ENCODE measurements at places on chromosomes 13 and 19.

- DNase-seq, result peak; percentile 89
These were observed 10.0 kb downstream of the ARHGAP45 start for GRCh38 chr19:1076951-1077350.

GRCh38 chr19:42475366-42475765 lies 32.6 kb upstream of the CXCL17 start:
- no peak for DNase-seq

DNA sequence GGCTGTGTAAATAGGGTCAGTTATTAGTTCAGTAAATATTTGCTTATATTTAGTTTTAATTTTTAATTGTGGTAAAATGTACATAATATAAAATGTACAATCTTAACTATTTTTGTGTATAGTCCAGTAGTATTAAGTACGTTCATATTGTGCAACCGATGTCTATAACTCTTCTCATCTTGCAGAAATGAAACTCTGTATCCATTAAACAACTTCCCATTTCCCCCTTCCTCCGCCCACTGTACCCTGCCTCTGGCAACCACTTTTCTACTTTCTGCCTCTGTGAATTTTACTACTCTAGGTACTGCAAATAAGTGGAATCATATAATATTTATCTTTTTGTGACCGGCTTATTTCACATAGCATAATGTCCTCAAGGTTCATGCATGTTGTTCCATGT lies 24.4 kb downstream of the UBAC2 start:
- DNase-seq, result no peak

DNA sequence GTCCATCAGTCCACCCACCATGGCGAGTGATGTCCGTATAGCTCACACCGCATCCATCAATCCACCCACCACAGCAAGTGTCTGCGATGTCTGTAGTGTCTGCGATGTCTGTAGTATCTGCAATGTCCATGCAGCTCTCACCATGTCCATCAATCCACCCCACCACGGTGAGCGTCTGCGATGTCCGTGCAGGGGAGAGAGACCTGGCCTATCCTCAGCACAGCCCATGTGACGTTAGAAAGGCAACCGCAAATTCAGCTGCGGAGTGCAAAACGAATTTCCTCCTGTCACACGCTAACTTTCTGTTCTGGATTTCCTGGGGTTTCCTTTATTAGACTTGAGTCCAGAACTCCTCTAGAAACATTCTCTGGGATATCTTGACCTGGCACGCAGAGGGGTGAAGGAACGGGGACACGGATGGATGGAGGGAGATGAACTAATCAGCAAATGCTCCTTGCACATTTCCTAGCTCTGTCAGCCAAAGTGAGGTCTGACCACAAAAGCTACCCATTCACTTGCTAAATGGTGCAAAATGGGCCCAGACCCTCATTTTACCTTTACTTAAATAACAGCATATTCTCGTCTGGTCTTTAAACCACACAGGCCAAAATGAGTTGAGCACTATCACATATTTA lies 18.3 kb downstream of the RASA3 start:
- DNase-seq, result no peak

DNA sequence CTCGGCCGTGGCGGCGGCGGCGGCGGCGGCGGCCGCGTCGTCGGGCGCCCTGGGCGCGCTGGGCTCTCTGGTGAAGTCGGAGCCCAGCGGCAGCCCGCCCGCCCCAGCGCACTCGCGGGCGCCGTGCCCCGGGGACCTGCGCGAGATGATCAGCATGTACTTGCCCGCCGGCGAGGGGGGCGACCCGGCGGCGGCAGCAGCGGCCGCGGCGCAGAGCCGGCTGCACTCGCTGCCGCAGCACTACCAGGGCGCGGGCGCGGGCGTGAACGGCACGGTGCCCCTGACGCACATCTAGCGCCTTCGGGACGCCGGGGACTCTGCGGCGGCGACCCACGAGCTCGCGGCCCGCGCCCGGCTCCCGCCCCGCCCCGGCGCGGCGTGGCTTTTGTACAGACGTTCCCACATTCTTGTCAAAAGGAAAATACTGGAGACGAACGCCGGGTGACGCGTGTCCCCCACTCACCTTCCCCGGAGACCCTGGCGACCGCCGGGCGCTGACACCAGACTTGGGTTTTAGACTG lies 1.7 kb downstream of the SOX1 start:
- no peak for DNase-seq

DNA sequence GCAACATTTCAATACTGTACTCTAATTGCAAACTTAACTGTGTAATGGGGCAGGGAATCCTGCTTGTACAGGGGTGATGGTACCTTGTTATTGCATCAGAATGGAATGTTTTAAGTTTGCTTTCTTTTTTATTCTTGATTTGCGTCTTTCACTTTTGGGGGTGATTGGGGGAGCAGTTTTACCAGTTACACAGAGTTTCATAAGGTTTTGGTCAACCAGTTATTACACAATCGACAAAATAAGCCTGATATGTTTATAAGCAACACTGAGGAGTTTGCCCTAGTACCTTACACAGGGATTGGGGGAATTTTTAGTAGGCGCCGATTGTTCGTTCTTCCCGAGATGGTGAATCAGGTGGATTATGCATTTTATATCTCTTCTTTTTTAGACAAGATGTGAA lies 2.7 kb downstream of the KLF5 start:
- no peak for DNase-seq

DNA sequence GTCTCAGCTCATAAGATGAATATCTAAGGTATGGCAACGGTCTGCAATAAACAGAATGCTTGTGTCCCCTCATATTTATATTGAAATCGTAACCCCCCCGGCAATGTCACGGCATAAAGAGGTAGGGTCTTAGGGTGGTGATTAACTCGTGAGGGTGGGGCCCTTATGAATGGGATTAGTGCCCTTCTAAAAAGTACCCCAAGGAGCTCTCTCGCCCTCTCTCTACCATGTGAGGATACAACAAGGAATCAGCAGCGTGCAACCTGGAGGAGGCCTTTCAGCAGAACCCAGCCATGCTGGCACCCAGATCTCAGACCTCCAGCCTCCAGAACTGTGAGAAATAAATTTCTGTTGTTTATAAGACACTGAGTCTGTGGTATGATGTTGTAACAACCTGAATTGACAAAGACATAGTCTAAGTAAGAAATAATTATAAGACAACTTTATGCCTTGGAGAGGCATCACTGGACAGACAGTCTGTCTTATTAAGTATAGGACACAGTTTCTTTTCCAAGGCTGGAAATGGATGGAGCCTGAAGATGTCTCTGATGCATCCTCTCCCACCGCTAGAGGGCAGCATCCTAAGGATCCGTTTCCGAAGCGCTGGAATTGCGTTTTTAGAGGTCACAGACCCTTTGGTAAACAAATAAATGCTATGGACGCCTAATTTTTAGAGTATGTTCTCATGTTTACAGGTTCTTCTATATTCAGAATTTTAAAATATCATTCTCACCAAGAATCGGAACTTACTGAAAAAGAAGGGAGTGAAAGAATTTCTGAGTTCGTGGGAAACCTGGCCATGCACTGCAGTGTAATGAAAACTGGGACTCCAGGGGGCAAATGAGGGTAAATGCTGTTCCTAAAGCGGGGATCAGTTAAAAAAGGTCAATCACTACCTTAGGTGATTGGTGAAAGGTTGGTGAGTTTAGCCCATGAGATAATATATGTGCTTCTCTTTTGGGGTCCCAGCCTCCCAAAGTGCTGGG lies 13.3 kb upstream of the LEUTX start:
- peak; percentile 24 for DNase-seq

DNA sequence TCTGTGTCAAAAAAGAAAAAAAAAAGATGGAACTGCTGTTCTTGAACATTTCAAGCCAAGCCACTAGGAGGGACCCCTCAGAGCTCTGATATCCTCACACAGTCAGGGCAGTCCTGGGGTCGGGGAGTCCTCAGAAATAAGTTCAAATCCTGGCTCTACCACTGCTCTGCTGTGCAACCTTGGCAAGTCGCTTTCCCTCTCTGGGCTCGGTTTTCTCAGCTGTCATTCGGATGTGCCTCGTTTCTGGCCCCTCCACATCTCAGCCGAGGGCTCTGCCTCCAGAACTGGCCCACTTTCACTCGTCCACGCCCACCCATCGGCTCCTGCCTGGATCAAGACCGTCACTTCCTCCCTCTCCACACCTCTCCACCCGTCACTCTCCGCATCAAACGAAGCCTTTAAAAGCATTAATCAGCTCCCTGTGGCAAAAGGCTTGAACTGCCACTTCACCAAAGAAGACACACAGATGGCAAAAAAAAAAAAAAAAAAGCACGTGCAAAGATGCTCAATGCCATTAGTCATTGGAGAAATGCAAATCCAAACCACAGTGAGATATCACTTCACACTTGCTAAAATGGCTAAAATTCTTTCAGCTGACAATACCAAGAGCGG lies 7.4 kb upstream of the ZNRF4 start:
- DNase-seq, result no peak

Measured in HL-60 (cell line).